ENCODE measurements at places on chromosomes 7 and 10. TPM values are rescaled to one million over a fixed set of nuclear protein-coding genes. Genes with fewer than 3 reads are reported as not detected.

- no peaks in the 10 kb centered on the region for H3K27me3 ChIP-seq
- no peaks in the 10 kb centered on the region for H3K4me1 ChIP-seq
- no peak overlapping the region for H3K4me3 ChIP-seq
- H3K27ac ChIP-seq: no peak overlapping the region
These were observed 765.1 kb downstream of the GRID1 start for GRCh38 chr10:85601526-85601925.

The ANKRD61 gene
- total RNA-seq: 0.05 TPM

GRCh38 chr7:102211590-102212550 is 74.8 kb upstream of the SH2B2 start:
- peaks cover 62% of the 10 kb centered on the region for H3K36me3 ChIP-seq
- no peak overlapping the region for H3K4me3 ChIP-seq
- H3K27me3 ChIP-seq: no peaks in the 10 kb centered on the region
- H3K27ac ChIP-seq: no peak overlapping the region

The OR2A12 gene
- total RNA-seq: not detected

DNA sequence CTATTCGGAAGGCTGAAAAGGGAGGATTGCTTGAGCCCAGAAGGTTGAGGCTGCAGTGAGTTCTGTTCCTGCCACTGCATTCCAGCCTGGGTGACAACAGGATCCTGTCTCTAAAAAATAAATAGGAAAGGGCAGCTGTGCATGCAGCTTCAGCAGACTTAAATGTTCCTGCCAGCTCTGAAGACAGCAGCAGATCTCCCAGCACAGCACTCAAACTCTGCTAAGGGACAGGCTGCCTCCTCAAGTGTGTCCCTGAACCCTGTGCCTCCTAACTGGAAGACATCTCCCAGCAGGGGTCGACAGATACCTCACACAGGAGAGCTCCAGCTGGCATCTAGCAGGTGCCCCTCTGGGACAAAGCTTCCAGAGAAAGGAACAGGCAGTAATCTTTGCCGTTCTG is 117.9 kb downstream of the CXCL12 start:
- DNase-seq: no peak
- no peaks in the 10 kb centered on the region for H3K27me3 ChIP-seq
- no peaks in the 10 kb centered on the region for H3K36me3 ChIP-seq
- H3K4me1 ChIP-seq: no peaks in the 10 kb centered on the region
- H3K27ac ChIP-seq: no peak overlapping the region

DNA sequence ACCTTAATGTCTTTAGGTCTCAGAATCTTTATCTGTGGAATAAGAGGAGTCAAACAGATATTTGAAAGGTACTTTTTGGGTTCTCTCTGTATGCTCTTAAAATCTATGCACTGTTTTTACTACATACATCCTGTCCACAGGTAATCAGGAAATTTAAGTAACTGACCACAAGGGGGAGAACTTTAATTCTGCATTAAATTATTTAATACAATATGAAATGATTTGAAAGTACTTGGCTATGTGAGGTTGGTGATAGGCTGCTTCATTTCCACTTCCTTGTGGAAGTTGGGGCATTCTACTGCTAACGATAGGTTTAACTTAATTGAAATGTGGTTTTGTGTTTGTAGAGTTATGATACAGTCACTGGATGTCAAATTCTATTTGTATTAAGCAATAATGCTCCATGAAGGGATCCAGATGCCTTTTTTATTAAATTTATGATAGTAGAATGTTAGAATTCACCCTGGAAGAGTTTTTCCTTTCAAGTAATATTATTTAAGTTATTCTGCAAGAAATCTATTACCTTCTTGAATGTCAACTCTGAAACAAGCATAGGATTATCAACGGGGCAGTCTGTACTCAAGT is 6.0 kb downstream of the TEX47 start:
- DNase-seq: peak; percentile 13
- H3K4me1 ChIP-seq: no peaks in the 10 kb centered on the region

The NACAD gene
- total RNA-seq: 0.14 TPM

The NUTM2A gene
- 0.42 TPM for total RNA-seq

- no peak for DNase-seq
- no peak overlapping the region for H3K4me3 ChIP-seq
- no peak overlapping the region for H3K27ac ChIP-seq
- H3K27me3 ChIP-seq: no peaks in the 10 kb centered on the region
These were observed 23.4 kb downstream of the MAD1L1 start for GRCh38 chr7:2209146-2209960.

GRCh38 chr7:73434701-73435069 is 1.1 kb downstream of the FZD9 start:
- peaks cover 31% of the 10 kb centered on the region for H3K27me3 ChIP-seq
- peaks cover 4% of the 10 kb centered on the region for H3K36me3 ChIP-seq
- DNase-seq: no peak
- H3K4me3 ChIP-seq: no peak overlapping the region

- no peak overlapping the region for H3K27ac ChIP-seq
- DNase-seq: no peak
- no peaks in the 10 kb centered on the region for H3K36me3 ChIP-seq
- H3K27me3 ChIP-seq: no peaks in the 10 kb centered on the region
- no peak overlapping the region for H3K4me3 ChIP-seq
- H3K4me1 ChIP-seq: no peaks in the 10 kb centered on the region
These were observed 52.0 kb downstream of the TCERG1L start for GRCh38 chr10:131259535-131259934.

- H3K36me3 ChIP-seq: no peaks in the 10 kb centered on the region
- no peak overlapping the region for H3K27ac ChIP-seq
- no peak for DNase-seq
- H3K27me3 ChIP-seq: no peaks in the 10 kb centered on the region
- no peak overlapping the region for H3K4me3 ChIP-seq
These were observed 82.3 kb upstream of the FGL2 start for GRCh38 chr7:77281780-77282478.

- H3K27ac ChIP-seq: no peak overlapping the region
- H3K4me3 ChIP-seq: no peak overlapping the region
- H3K27me3 ChIP-seq: no peaks in the 10 kb centered on the region
- H3K36me3 ChIP-seq: no peaks in the 10 kb centered on the region
These were observed 226.5 kb upstream of the STEAP1 start for GRCh38 chr7:89927762-89928161.

The ANKRD30A gene
- not detected for total RNA-seq

- no peaks in the 10 kb centered on the region for H3K27me3 ChIP-seq
- H3K4me1 ChIP-seq: no peaks in the 10 kb centered on the region
- DNase-seq: no peak
- no peak overlapping the region for H3K4me3 ChIP-seq
These were observed 4.6 kb downstream of the SOSTDC1 start for GRCh38 chr7:16460789-16461493.
